ENCODE measurements at places on chromosomes 4 and X. TPM values are rescaled to one million over a fixed set of nuclear protein-coding genes. Genes with fewer than 3 reads are reported as not detected.

GRCh38 chr4:48275686-48276085 lies 6.0 kb upstream of the TEC start:
- DNase-seq = no peak

Gene TMPRSS11D
- not detected for total RNA-seq

Gene MAGEB2
- total RNA-seq = not detected

Gene MID2
- 7.3 TPM for total RNA-seq

Measured in activated CD4-positive, alpha-beta T cell treated with anti-CD3 and anti-CD28 coated beads for 36 hours (primary cell).